ENCODE measurements at places on chromosomes 1 and 21.

- DNase-seq, result no peak
These were observed 16.1 kb downstream of the FCRL1 start for GRCh38 chr1:157803851-157804250.

- peak; percentile 79 for DNase-seq
These were observed 1.6 kb downstream of the DDI2 start for GRCh38 chr1:15618655-15619525.

DNA sequence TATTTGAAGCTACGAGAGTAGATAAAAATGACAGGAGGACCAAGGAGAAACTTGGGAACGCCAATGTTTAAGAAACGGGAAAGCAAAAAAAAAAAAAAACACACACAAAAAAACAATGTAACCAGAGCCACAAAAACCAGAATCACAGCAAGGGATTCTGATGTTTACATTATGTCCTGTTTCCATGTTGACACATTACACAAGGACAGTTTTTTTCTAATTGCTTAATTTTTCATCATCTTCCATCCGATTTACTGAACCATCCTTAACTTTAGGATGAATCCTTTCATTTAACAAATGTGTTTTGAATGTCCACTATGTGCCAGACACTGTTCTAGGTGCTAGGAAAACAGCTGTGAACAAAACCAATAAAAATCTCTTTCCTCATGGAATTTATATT, 1.4 kb upstream of the BCL10 start:
- DNase-seq, result no peak

DNA sequence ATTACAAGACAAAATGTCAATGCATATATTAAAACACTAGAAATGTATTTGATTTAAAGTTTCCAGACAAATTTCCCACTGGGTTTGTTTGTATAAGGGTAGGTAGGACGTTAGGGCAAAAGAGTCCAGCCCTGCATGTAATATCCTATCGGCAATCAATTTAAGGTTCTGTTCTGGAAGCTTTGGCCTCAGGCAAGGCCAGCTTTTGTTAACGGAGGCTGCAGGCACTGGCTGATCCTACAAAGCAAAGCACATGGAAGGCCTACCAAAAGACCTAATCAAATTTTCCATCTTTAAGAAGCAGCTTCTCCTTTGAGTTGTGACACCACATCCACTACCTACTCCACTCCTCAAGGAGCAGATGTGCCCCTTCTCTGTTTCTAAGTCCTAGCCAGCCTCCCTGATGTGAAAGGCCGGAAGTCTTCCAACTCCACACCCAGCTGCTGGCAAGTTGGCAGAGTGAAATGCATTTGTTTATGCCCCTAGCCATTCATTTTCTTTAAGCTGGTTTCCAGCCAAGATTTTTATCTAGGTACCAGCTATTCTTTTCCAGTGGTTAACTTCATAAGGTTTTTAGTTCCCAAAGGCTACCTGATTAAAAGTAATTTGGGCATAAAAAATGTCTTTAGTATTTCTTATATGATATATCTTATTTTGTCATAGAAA, 452.6 kb downstream of the PTBP2 start:
- no peak for DNase-seq

DNA sequence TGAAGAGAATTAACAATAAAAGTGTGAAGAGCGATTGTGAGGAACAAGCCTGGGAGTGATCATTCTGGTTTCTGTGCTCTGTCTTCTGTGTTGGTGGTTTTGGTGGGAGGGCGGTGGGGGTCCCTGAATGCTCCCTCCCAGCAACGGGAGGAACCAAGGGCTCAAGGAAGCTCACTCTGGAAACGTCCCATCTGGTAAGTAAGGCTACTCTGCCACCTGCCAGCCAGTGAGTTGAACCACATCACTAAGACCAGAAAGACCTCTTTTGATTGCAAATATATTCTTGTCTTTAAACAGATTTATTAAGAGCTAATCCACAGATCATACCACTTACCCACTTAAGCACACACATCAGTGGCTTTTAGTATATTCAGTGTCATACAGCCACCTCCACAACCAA, 125.0 kb downstream of the PRDM2 start:
- DNase-seq, result no peak

DNA sequence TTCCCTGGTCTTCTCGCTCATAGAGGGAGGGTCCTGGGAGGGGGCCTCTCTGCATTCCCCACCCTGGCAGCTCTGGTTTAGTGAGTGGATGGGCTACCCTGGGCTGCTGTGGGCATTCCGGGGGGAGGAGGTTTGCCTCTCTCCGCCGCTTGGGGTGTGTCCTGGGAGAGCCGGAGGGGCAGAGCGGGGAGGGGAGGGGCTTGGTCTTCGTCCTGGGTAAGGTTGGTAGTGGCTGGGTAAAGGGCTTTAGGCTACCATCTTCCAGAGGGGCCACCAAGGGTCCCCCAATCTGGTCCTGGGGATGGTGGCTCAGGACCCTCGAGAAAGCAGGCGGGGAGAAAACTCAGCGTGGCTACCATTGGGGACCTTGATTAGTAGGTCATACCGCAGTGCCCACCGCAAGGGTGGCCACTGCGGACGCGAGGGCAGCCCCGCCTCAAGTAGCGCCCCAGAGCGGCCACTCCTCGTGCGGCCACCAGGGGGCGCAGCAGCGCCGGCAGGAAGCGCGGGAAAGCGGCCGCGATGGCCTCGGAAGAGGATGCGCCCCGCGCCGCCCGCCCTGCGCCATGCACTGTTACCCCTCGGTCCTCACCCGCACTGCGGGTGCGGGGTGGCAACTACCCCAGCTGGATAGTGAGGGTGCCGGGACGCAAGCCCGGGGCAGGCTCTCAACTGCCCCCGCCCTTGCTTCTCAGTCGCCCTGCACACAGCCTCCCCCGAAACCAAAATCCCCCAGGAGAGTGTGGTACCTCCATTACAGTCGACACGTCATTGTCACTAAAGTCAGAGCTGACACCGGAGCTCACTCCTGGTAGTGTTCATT, 44.1 kb upstream of the SLC25A33 start:
- DNase-seq, result no peak

- no peak for DNase-seq
These were observed 22.1 kb downstream of the RIPPLY3 start for GRCh38 chr21:37028570-37028969.

DNA sequence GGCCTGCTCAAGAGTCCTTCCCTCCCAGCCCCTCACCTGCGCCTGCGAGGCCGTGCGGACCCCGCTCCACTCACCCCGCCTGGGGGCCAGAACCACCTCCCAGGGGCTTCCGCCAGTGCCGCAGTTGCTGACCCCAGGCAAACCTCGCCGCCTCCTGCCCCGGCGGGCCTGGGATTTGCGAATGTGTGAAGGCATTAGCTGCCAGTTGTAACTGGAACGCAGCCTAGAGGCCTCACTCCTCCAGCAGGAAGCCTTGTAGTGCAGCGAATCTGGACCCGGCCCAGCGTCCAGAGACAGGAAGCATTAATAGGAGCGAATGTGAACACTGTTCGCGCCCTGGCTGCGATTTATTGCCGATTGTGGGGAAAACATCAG, 140.9 kb upstream of the ARHGEF16 start:
- DNase-seq, result peak; percentile 68

- DNase-seq, result no peak
These were observed 94.5 kb upstream of the F3 start for GRCh38 chr1:94636100-94636499.

DNA sequence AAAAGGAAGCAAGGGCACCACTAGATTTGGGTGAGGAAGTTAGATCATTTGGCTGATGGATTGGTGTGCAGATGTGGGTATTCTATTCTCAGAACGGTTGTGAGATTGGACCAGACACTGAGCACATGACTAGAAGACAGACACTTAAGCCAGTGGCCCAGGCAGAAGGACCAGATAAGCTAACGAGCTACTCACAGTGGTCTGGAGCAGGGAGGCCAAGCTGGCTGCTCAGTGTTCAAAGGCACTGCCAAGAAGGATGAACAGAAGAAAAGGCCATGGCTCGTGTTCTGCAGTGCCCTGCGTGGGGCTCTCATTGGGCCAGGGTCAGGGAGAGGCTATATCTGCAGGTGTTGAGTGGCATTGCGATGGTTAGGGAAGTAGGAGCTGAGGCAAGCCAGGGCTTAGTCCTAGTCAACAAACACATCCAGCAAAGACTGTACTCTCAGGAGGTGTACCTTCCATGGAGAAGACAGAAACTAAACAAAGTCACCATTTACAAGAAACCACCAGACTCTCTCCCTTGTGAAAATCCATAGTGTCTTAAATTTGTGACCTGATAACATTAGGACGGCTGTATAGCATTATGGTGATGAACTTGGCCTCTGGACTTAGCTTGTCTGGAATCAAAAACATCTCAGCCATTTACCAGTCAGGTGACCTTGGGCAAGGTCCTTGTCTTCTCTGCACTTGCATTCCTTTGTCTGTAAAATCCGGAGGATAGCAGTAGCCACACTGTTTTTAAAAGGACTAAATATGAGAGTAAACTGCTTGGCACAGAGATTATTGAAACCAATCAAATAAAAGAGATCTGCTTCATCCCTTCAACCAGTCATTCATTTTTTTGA, 274.5 kb downstream of the SIPA1L2 start:
- no peak for DNase-seq

- no peak for DNase-seq
These were observed 47.9 kb downstream of the MACO1 start for GRCh38 chr1:25478633-25479032.

DNA sequence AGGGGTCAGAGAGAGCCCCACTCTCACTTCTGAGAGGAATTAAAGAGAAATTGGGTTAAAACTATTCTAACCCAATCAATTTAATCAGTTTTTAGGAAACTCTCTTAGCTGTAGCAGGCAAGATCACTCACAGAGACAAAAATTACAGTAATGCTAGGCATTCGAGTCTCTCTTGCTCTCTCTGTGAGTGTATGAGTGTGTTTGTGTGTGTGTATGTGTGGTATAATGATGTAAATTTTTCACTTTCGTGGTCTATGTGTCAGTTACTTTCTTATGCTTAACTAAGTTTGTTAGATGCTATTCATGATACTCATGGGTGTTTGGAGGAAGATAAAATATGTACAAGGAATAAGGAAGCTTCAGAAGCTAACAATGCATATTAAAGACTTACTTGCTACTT, 131.3 kb downstream of the FASLG start:
- DNase-seq, result no peak

GRCh38 chr1:185137896-185138545, 18.7 kb downstream of the TRMT1L start:
- no peak for DNase-seq

DNA sequence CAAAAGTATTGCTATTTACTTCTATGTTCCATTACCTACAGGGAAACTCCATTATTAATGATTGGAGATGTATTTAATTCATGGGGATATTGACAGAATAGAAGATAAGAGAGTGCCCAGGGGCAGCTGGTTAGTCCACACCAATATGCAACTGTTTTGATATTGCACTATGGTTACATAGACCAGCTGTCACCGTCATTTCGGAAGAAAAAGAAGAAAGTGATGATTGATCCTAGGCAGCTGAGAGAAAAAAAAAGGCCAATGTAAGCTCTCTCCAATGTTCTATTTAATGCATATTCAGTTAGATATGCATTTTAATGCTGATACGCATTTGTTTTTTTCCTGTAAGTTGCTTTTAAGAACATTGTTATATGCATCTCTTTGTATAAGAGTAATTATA, 1367.2 kb downstream of the KCNT2 start:
- DNase-seq, result no peak

- DNase-seq, result no peak
These were observed 83.4 kb downstream of the ADSS2 start for GRCh38 chr1:244368279-244368678.

- DNase-seq, result no peak
These were observed 341.8 kb downstream of the ZNF326 start for GRCh38 chr1:90336552-90337324.

GRCh38 chr1:118905196-118905595, 82.9 kb downstream of the TBX15 start:
- no peak for DNase-seq

- no peak for DNase-seq
These were observed 249.7 kb downstream of the C1orf94 start for GRCh38 chr1:34426325-34426896.

- DNase-seq, result no peak
These were observed 119.8 kb downstream of the PLPPR5 start for GRCh38 chr1:98884864-98885263.

- no peak for DNase-seq
These were observed 14.4 kb upstream of the NOS1AP start for GRCh38 chr1:162055062-162055461.

- no peak for DNase-seq
These were observed 21.7 kb upstream of the ACTRT2 start for GRCh38 chr1:2999571-2999970.

DNA sequence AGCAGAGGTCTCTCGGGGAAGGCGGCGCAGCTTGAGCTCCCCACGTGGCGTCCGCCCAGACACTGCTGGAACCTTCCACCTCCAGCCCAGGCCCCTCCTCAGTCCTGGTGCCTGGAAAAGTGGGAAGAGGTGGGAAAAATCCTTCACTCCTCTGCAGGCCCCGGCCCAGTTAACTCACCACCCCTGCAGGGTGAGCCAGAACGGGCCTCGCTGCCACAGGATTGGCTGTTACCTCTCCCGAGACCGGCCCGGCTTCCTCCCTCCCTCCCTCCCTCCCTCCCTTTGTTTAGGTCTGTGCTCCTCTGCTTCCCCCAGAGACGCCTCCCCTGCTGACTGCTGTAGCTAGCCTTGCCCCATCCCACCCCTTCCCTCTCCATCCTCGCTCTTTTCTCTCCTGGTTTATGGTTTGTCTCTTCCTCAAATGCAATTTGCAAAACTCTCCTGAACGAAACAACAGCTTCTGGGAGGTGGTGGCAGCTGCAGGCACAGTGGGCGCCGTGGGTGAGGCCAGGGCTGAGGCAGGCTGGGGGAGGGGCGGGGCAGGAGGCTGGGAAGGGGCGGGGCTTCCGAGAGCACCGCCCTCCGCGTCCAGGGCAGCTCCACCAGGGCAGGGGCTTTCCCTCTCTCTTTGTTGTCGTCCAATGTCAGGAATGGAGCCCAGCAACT, 6.5 kb downstream of the CAPN9 start:
- DNase-seq, result no peak

DNA sequence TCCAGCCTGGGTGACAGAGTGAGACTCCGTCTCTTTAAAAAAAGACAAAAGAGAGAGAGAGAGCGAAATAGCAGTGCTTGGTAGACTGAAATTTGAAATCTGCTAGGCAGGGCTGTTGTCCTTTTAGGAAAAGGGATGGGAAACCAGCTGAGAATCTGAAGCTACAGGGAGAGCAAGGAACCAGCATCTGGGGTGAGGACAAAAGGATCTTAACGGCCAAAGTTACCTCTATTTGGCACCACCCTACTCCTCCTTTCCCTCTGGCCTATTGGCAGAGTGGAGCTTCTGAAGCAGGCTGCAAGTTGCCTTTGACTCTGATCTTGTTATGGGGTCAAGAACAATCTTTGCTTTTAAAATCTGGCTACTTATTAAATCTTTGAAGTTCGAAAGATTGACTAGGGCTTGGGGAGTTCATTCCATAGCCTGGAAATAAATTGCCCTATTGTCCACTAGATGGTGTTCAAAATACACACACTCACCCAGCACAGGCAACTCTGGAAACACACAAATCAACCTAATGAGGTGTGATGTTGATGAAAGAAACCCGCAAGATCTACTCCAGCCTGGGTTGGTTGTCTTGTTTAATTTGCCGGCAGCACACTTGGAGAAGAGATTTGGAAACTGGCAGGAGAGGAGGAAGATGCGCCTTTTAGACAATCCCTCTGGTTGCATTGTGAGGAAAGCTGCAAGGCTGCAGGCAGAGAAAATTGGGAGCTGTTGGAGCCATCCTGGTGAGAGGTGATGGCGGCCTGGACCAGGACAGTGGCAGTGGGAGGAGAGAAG, 16.5 kb upstream of the PARP1 start:
- no peak for DNase-seq
